IMR-90 (cell line): ENCODE measurements at places on chromosomes 3 and 15. TPM values are rescaled to one million over a fixed set of nuclear protein-coding genes. Genes with fewer than 3 reads are reported as not detected.

STAC gene
- total RNA-seq: 0.28 and 0.36 TPM in 2 replicates

FYCO1 gene
- total RNA-seq: 16.1 and 20.1 TPM in 2 replicates

CHST13 gene
- total RNA-seq: not detected in 2 replicates

CCDC39 gene
- total RNA-seq: not detected in 2 replicates

GOLGA8T gene
- not detected in 2 replicates for total RNA-seq

MYO1E gene
- 35.8 and 37.3 TPM in 2 replicates for total RNA-seq

BLM gene
- total RNA-seq: 6.5 and 7.2 TPM in 2 replicates

CPLX3 gene
- total RNA-seq: not detected in 2 replicates
